ENCODE measurements at places on chromosomes 7 and 10.

DNA sequence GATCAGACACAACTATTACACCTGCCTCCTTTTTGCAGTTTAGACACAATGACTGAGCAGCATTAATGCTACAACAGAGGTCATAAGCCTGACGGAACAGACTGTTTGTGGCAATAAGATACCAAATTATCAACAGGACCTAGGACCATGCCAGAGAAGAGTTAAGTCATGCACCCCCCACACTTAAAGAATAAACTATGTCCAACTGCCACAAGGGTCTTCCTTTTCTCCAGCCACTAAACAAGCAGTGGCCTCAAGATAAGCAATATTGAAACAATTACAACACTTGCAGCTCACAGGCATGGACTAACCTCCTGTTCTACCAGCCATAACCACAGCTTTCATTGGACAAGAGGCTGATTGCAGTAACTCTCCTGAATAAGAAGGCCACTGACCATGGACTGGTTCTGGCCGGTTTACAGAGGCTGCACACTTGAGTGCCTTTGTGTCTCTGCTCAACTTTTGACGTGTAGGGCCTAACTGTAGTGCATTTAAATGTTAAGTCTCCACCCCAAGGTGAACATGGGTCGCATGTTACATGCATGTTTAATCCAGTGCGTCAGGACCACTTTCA lies 104.4 kb downstream of the STRA8 start:
- DNase-seq, result no peak

DNA sequence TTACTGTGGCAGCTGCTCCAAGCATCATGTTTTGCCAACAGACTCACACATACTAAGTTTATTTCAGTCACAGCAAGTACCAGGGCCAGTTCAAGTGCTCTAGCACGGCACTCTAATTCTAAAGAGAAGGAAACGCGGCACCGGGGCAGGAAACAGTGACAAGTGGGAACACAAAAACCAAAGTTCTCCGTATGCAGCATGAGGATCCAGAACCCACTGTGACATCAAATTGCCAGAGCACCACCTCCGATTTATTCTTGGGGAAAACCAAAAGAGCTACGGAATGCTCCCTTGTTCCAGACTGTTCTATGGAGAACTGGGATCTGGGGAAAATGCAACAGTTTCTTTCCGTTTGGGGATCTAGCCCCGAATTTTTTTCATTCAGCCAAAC lies 448 bp upstream of the PTER start:
- no peak for DNase-seq

DNA sequence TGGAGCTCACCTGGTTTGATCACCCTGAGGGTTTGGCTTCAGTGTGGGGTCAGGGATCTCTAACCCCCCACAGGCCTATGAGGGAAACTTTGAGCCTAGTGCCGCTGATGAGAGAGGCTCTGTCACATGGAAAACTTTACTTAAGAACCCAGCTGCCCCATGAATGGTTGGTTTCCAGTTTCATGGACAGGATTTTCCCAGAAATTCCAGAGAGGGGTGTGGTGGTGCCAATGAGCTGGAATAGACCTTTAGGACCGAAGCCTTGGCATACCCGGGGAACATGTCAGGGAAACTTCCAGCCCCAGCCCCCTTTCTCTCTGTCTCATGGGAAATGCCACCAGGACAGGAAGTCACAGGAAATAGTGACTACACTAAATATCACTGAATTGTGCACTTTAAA lies 36.9 kb downstream of the AKR1B1 start:
- no peak for DNase-seq

- no peak for DNase-seq
Measured at GRCh38 chr7:143177374-143178119, 5.7 kb upstream of the TAS2R39 start.

DNA sequence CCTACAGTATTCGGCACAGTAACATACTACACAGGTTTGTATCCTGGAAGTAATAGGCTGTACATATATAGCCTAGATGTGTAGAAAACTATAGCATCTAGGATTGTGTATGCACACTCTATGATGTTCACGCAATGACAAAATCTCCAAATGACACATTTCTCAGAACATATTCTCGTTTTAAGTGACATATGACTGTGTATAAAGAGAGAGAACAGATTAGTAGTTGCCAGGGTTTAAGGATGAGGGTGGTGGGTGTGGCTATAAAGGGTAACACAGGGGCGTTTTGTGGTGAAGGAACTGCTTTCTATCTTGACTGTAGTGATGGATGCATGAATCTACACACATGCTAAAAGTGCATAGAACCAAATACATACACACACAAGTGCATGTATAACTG lies 101.2 kb downstream of the ARL4A start:
- no peak for DNase-seq

DNA sequence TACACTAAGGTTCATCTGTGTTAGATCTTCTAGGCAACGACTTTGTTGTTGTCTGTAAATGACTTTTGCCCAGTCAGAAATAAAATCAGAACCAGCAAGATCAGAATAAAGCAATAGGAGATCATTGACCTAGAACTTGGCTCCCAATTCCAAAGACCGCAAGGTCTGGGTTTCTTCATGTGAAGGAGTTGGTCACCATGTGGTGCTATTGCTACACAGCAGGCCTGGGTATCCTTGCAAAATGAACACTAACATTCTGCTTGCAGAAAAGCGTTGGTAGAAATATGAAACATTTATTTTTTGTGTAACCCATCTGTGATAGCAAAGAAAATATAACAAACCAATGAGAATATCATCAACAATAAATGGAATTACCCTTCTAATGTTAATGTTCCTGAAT lies 831.0 kb downstream of the NXPH1 start:
- DNase-seq, result no peak

- no peak for DNase-seq
Measured at GRCh38 chr10:71694567-71694968, 25.0 kb downstream of the C10orf105 start.

- DNase-seq, result no peak
Measured at GRCh38 chr7:127620406-127621233, 2.7 kb upstream of the PAX4 start.

- DNase-seq, result no peak
Measured at GRCh38 chr7:36615852-36616540, 108.3 kb downstream of the AOAH start.

DNA sequence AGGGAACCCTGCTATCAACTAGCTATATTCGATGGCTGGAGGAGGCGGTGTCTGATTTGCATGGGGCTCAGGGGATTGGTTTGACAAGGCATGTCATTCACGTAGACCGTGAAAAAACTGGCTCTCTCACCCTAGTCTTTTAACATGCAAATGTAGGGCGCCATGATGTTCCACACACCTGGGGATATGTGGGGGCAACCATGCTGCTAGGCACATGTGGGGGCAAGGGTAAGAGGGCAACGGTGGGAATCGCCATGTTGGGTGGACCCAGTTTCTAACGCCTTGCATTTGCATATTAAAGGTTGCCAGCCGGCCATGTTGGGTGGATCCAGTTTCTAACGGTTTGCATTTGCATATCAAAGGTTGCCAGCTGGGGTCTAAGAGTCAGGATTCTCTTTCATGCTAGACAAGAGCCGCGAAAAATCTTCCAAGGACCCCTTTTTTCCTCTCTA lies 419.2 kb upstream of the NFE2L3 start:
- DNase-seq, result no peak

DNA sequence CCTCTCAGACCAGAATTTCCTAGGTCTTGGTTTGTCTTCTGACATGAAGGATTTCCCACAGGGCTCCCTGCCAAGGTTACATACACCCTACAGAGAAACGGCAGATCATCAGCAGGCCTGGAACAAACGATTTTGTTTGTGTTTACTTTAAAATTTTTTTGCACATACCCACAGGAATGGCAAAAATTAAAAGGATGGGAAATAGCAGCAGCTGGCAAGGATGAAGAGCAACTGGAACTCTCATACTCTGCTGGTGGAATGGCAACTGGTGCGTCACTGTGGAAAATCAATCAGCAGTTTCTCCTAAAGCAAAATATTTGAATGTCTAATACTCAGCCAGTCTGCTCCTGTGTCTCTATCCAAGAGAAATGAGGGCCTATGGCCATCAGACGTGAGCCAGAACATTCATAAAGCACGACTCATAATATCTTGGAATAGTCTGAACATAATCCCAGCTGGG lies 6.5 kb downstream of the BAIAP2L1 start:
- peak; percentile 70 for DNase-seq

- no peak for DNase-seq
Measured at GRCh38 chr7:156458011-156458410, 182.6 kb upstream of the RNF32 start.

DNA sequence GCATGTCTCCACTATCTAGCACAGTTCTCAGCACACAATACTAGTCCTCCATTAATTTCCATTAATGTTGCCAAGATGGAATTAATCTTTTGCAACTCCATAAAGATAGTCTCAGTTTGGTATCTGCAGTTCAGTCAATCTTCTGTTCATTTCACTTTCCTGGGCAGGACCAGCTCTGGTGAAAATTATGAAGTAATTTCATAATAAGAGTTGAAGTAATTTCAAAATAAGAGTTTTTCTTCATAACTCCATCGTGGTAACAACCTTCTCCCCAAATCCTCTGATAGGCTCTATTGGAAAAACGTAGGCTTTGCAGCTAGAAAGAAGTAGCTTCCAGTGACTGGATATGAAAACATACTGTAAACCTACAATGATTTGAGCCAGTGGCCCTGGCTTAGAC lies 618.2 kb downstream of the TYW1 start:
- no peak for DNase-seq

DNA sequence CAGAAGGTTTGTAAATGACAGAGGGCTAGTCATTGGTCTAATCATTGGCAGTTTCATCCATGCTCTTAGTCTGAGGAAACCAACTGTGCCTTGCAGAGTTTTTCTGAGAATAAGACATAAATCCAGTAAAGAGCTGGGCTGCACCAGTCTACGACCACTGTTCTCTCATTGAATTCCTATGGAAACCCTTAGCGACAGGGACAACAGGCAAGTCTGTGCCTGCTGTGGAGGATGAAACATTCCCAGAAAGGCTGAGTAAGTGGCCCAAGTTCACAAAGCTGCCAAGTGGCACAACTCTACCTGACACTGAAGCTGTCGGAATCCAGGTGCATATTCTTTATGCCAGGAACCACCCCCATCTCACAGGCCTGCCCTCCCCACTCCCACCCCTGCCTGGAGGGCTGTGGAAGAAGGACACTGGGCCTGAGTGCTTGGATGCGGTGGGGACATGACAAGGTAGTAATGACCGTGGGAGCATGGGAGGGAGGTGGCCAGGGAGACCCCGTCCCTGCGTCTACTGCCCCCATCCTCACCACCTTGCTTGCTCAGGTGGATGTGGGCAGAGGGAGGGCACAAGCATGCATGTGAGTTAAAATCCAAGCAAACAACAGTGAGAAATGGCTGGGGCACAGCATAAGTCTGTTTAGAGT lies 58.0 kb downstream of the VSTM4 start:
- DNase-seq, result no peak

DNA sequence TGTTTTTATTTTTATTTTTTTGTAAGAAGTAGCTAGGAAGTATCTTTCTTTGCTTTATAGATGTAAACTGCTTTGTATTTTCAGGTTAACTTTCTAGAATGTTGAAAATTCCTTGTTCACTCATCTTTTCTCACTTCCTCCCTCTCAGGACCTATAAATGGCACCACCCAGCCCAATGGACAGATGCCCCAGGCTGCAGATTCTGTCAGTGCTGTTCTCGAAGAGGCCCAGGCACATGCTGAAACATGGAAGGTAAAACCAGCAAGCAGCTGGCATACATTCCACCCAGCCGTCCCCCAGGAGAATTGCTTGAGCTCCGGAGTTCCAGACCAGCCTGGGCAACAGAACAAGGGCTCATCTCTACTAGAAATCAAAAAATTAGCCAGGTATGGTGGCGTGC lies 47.1 kb upstream of the PDSS1 start:
- DNase-seq, result no peak

GRCh38 chr7:26180792-26181198 lies 19.8 kb downstream of the HNRNPA2B1 start:
- DNase-seq, result no peak

- no peak for DNase-seq
Measured at GRCh38 chr7:29308424-29308823, 113.8 kb downstream of the CHN2 start.

DNA sequence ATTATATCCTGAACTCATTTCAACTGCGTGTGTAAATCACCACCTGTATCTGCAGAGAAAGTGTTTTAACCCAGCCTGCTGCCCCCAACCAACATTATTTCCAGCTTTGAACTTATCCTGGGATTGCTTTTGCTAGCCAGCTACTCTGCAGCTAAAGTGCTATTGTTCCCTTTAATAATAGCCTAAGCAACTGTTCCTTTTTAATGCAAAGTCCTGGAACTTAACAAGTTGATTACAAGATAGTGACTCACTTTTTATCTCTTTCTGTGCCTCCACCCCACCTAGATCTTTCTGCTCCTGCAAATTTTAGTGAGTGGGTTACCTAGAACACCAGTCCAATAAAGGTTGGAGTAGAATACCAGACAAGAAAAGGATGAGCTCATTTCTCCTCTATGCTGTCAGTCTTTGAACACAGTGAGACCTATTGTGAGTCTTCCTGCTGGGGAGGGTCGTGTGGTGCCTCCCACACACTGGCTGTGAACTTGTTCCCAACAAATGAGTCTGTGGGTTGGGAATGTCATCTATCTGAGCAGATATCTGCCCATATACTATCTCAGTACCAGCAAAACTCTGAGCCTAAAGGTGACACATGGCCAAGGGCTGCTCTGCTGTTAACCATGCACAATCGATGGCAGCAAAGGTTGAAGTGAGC lies 137.7 kb downstream of the FAM204A start:
- no peak for DNase-seq

GRCh38 chr10:88243836-88244730 lies 339.0 kb downstream of the RNLS start:
- no peak for DNase-seq

DNA sequence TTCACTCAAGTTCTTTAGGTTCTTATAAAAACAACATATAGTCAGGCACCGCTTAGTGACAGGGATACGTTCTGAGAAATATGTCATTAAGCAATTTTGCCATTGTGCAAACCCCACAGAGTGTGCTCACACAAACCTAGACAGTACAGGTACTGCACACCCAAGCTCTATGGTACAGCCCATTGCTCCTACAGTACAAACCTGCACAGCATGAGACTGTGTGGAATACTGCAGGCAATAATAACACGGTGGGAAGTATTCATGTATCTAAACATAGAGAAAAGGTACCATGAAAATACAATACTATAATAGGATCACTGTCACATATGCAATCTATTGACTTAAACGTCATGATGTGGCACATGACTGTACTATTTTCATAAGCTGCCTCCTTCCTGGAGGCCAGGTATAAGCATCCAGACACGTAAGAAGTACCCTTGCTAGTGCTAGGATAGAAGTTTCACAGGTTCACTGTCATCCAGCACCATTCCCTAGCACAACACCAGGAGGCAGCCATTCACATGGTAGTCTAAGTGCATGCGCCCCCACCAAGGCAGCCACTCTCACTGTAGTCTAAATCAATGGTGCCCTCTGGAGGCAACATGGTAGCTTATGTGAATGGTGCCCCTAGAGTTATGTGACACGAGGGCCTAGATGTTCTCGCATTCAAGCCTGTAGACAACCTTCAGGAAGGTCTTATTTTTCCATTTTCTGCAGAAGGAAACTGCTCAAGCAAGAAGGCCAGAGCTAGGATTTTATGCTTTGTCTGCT lies 98.5 kb downstream of the ARHGAP22 start:
- DNase-seq, result peak; percentile 45
